CD4-positive, alpha-beta T cell treated with Interferon alpha-2 for 1 hour (primary cell): ENCODE measurements at places on chromosomes 4 and X.

- DNase-seq: no peak
Observed at GRCh38 chr4:70715097-70715496, 6.7 kb upstream of the RUFY3 start.

DNA sequence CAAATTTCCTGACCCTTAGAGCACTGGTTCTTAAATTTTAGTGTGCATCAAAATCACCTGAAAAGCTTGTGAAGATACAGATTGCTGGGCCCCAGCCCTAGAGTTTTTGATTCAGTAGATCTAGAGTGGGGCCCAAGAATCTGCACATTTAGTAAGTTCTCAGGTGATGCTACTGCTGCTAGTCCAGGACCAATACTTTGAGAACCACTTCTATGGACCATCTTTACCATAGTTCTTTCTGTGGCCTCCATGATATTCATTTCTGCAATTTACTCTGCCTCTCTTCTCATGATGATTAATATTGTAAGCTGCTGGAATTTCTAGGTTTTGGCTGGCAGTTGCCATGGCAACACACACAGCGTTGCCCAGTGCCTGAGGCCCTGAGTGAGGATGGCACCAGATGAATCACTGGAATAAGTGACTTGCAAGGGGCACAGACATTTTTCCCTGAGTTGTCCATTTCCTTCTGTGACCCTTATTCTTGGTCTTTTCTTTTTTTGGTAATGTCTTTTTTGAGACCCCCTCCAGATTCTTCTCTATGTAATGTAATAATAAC, 83.6 kb downstream of the PPP1R2C start:
- no peak for DNase-seq

GRCh38 chr4:149264093-149264733, 551.4 kb downstream of the IQCM start:
- DNase-seq: peak; percentile 13

GRCh38 chrX:102077426-102077825, 48.1 kb upstream of the TCEAL2 start:
- no peak for DNase-seq

DNA sequence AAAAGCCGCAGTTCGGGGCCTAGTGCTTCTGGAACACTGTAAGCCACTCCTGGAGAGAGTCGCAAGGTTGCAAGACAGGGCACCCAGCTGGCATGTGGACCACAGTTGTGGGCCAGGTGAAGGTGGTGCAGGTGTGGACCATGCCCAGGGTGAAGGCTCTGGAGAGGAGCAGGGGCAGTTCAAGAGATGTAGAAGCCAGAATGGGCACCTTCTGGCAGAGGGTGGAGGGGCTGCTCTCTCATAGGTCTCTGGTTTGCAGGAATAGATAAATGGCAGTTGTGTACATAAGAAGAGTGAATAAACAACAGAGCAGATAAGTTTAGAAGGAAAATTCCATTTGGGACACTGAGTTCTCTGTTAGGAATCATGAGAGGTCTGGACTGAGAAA, 38.6 kb downstream of the TNIP3 start:
- no peak for DNase-seq

DNA sequence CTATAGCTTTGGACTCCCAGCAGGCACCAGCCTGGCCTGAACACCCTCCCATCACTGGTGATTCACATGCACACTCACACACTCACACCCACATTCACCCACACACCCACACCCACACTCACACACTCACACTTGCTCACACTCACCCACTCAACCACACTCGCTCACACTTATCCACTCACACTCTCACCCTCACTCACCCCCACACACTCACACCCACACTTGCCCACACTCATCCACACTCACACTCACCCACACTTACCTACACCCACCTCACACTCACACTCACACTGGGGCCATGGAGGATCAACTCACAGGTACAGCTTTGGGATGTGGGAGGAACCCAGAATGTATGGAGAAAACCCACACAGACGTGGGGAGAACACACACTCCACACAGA, 548.2 kb upstream of the FAT1 start:
- DNase-seq: no peak

GRCh38 chrX:8036914-8037313, 109.7 kb upstream of the PNPLA4 start:
- DNase-seq: no peak

GRCh38 chr4:27007507-27007906, 146.9 kb downstream of the STIM2 start:
- DNase-seq: no peak

DNA sequence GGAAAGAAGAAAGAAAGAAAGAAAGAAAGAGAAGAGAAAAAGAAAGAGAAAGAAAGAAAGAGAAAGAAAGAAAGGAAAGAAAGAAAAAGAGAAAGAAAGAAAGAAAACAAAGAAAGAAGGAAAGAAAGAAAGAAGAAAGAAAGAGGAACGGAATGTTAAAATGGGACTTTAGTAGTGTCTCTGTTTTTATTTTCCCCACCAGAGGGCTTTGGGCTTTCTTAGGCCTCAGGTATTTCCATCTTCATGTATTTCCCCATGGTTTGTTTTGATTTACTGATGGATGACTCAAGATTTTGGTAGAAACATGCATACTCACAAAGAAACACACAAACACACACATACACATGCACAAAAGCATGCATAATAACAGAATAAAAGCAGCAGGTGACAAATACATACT, 181.2 kb downstream of the AFF2 start:
- no peak for DNase-seq

GRCh38 chr4:75633846-75634245, 3.5 kb upstream of the CDKL2 start:
- no peak for DNase-seq

DNA sequence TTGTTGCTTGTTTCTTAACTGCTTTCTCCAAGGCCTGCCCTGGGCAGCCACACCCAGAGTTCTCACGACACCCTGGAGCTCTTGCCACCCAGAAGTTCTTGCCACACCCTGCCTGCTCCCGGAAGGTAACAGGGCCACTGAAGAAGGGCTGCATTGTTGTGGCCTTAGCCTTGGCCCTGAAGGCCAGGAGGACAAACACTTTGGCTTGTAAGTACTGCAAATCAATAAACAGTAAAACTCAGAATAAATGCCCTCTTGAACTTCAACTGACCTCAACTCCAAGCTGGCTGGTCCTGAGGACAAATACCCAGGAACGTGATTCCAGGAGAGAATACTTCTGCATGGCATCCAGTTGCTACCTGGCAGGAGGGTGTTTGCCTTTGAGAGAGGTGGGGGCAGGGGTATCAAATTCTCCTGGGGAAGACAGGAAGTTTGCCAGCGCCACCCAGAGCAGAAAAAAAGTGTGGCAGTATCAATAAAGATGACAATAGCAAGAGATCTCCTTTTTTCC, 54.1 kb downstream of the TLR10 start:
- DNase-seq: no peak

GRCh38 chrX:13778916-13779315, 38.0 kb downstream of the GPM6B start:
- no peak for DNase-seq

GRCh38 chr4:48944252-48944651, 37.7 kb upstream of the OCIAD2 start:
- DNase-seq: no peak

- no peak for DNase-seq
Observed at GRCh38 chrX:50704360-50704759, 109.6 kb downstream of the SHROOM4 start.

GRCh38 chrX:150213481-150214030, 149.6 kb upstream of the MAMLD1 start:
- no peak for DNase-seq

DNA sequence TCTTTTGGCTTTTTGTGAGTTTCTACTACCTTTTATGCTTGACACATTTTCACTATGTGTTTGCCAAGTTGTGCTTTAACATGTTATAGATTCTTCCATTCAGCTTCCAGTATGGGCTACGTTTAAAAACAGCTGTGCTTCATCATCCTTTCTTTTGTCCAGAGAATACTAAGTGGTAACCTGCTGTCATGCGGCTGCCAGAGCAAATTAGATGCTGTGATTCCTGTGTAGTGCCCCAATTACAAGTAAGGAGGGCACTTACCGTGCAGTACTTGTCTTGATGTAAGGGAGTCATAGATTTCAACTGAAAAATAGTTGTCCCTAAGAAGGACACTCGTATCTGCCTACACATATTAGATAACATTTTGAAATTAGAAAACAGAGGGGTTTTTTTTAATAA, 531.8 kb upstream of the GALNTL6 start:
- DNase-seq: no peak

DNA sequence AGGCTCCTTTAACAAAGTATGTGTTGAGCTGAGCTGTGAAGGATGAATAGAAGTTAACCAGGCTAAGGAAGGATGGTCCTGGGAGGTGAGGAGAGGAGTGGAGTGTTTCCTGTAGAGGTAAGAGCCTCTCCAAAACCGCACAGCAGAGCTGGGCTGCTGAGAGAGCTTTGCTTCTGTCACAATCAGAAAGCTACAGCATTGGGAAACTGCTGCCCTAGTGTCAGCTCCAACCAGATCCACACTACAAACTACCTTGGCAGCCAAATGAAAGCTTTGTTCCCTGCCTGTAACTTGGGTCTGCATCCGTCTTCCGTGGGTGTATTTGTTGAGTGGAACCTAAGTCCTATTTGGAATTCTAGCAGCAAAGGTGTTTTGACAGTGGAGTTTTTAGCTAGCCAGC, 91.8 kb downstream of the REPS2 start:
- no peak for DNase-seq

- DNase-seq: no peak
Observed at GRCh38 chr4:159367781-159368080, 264.9 kb downstream of the RAPGEF2 start.

GRCh38 chr4:139779691-139780090, 114.1 kb downstream of the MGST2 start:
- DNase-seq: no peak

- DNase-seq: peak; percentile 3
Observed at GRCh38 chr4:56803471-56803870, 18.0 kb downstream of the SPINK2 start.

DNA sequence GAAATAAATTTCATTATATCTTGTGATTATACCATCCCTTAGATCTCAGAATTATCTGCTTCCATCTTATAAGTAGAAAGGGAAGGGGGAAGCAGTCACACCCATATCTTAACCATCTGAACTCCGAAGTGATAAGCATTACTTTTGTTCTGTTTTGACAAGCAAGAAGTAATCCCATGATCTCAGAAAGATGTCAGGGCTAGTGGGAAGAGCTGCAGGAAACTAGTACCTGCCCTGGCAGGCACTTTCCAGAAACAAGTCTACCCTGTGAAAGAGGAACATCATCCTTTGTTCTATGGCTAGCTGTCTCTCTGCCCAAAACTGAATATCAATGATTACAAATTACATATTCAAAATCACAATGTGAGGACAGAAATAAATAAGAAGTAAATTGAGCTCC, 244.4 kb downstream of the SPOCK3 start:
- DNase-seq: no peak

DNA sequence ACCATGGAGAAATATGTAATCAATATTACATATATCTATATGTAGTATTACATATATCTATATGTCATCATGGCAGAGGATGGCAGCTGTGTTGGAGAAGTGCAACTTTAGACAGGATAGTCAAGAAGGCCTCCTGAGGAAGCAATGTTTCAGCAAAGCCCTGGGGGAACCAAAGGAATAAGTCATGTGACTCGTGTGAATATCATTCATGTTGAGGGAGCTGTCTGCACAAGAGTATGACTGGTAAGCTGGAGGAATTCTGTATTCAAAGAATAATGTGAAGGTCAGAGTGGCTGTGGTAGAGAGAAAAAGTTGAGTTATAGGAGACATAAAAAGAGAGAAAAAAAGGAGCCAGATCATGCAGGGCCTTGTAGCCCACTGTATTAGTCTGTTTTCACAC, 92.9 kb upstream of the EDNRA start:
- DNase-seq: no peak

GRCh38 chr4:182286931-182287330, 43.7 kb downstream of the TENM3 start:
- no peak for DNase-seq

GRCh38 chr4:96103086-96103485, 263.2 kb downstream of the PDHA2 start:
- DNase-seq: no peak

GRCh38 chr4:123206016-123206415, 190.6 kb upstream of the SPRY1 start:
- DNase-seq: no peak

DNA sequence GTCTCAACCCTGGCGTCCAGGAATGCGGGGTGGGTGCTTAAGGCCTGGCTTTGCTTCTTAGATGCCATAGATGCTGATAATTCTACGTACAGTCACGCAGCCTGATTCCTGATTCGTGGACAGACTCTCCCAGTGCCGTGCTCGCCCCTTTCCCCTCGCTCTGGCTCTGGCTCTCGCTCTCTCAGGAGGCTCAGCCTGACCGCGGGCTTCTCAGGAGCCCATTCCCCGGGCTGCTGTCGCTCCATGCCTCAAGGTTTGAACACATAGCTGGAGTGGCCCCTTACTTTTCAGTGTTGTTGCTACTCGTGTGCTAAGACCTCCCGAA, 59.2 kb upstream of the ZC4H2 start:
- DNase-seq: no peak

GRCh38 chr4:153024466-153024865, 88.3 kb downstream of the FHDC1 start:
- DNase-seq: no peak

GRCh38 chr4:5814421-5814820, 78.5 kb downstream of the CRMP1 start:
- no peak for DNase-seq
